NCI-H1048 (cell line): ENCODE measurements at places on chromosomes 3 and 15.

GRCh38 chr3:119628816-119629445, 31.2 kb downstream of the PLA1A start:
- DNase-seq = no peak

DNA sequence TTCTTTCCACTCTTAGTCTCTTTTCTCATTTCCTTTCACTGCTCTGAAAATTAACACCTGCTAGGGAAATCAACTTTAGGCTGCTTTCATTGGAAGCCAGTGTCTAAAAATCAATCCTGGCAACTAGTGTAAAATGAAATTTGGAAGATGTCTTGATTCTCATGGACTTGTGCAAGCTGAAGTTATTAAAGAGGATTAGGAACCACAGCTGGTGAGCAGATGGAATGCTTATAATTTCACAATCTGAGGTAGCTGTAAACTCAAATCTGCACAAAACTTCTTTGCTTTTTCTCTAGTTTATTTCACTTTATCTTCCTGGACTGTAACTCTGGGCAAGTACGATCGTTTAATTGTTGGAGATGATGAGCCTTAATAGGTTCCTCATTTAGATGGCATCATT, 175.6 kb downstream of the GHSR start:
- no peak for DNase-seq

GRCh38 chr3:42780892-42781700, 8.0 kb upstream of the CCDC13 start:
- peak; percentile 51 for DNase-seq

DNA sequence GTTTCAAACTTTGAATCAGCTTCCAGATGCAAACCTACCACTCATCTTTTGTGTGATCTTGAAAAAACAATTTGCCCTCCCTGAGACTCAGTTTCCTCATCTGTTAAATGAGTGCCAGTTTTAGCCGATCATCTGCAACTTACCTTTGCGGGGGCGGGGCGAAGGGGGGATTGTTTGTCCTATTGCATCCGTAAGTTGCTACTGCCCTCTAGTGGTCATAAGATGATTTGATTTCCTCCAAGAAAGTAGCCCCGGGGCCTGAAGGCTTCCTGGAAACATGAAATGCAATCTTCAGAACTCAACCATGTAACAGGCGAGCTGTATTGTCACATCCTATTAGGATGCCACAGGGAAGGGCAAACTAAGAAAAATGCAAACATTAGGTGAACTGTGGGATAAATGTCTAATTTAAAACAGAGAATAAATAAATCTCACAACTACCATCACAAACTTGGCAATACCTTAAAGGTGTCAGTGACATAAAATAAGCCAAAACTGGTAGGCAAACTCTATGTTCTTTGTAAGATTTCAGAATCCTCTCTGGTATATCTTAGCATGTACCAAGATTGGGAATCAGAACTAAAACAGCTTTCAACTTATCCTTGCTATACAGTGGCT, 63.5 kb upstream of the CLDN18 start:
- DNase-seq = peak; percentile 79

GRCh38 chr3:101637451-101637850, 39.5 kb downstream of the ZBTB11 start:
- no peak for DNase-seq

- no peak for DNase-seq
These were observed 5.6 kb downstream of the TSEN2 start for GRCh38 chr3:12489832-12490231.

DNA sequence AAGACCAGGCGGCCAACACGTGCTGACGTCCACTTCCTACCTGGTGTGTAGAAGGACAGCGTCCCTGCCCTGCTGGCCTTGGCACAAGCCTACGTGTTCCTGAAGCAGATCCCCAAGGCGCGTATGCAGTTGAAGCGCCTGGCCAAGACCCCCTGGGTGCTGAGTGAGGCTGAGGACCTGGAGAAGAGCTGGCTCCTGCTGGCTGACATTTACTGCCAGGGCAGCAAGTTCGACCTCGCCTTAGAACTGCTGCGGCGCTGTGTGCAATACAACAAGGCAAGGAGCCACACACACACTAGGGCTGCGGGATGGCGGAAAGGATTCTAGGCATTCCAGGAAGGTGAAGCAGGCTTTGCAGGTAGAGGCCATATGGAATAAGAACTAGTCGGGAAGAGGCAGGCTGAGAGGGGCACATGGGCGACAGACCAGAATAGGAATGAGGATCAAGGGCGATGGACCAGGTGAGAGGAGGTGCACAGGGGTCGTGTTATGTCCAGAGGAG, 15.9 kb downstream of the CSRNP1 start:
- no peak for DNase-seq

DNA sequence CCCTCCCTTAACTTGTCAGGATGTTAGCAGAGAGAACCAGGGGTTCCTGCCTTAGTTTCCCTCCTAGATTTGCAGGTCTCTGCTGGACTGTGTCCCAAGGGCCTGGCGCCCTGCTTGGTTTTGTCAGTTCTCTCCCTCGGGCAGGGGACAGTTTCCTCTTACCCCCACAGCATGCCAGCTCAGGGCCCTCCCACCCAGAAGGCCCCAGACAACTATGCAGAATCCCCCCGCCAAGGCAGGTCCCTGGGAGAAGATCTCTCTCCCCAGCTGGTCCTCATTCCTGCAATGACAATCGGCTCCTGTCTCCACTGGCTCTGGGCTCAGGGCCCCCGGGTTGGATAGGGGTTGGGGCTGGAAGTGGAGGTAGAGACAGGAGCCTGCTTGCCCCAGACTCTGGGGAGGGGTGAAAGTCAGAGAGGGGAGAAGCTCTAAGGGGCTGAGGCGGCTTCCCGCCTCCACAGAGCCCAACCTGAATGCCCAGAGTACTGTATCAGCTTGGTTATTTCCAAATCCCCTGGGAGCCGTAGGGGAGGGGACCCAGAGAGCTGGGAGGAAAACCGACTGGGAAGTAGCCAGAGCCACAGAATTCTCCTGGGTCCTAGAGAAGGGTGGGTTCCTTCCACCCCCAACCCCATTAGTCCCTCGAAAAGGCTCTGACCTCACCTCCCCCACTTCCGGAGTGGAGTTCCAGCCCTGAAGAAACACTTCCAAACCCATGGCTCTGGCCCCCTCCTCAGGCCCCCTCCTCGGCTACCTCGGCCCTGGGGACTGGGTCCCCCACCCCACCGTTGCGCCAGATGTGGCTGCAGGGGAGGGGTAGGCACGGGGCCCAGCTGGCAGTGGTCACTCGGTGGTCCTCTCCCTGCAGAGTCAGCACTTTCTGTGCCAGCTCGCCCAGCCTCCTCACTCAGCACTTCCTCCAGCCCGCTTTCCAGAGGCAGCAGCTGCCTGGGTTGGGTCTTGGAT, 3.8 kb upstream of the LOXL1 start:
- no peak for DNase-seq

- DNase-seq = no peak
These were observed 847.8 kb downstream of the SI start for GRCh38 chr3:164230385-164231094.

DNA sequence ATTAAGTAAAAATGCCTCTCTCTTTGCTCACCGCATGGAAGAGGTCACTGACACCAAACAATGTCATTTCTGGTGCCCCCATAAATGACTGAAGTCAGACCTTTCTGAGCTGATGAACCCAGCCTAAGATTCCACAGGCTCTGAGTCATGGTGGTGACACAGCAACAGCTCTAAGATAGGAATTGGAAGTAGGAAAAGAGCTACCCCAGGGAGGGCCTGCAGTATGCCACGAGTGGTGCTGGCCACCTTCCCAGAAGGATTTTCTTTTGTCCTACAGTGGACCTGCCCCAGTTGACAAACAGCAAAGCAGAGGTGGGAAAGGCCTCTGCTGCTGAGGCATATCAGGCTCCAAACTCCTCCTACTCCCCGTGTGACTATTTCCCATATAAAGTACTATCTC, 208.1 kb downstream of the MINAR1 start:
- no peak for DNase-seq
